ENCODE measurements at places on chromosomes 7 and 10. TPM values are rescaled to one million over a fixed set of nuclear protein-coding genes. Genes with fewer than 3 reads are reported as not detected.

Gene CRHR2
- not detected for total RNA-seq

Gene ENTPD1
- total RNA-seq, result not detected

Gene CPSF4
- total RNA-seq, result 45.3 TPM

Gene MEOX2
- not detected for total RNA-seq

Gene PPP1R3C
- 13.7 TPM for total RNA-seq

Gene RBP4
- 7.5 TPM for total RNA-seq

Gene TIMM23B
- total RNA-seq, result 17.5 TPM

Gene MARCHF5
- 34.3 TPM for total RNA-seq

Gene TSPAN33
- 6.4 TPM for total RNA-seq

Measured in A549 treated with RU486 at 1 μM for 4 hours (cell line).